ENCODE measurements at places on chromosomes 2 and 18.

GRCh38 chr18:32730620-32731091 is 42.2 kb downstream of the KLHL14 start:
- DNase-seq: no peak

GRCh38 chr18:74499633-74500032 is 3.5 kb downstream of the CNDP2 start:
- DNase-seq: peak; percentile 36

GRCh38 chr18:63617915-63618234 is 26.2 kb downstream of the SERPINB4 start:
- DNase-seq: no peak

- no peak for DNase-seq
Observed at GRCh38 chr2:102027036-102027980, 35.5 kb downstream of the IL1R2 start.

DNA sequence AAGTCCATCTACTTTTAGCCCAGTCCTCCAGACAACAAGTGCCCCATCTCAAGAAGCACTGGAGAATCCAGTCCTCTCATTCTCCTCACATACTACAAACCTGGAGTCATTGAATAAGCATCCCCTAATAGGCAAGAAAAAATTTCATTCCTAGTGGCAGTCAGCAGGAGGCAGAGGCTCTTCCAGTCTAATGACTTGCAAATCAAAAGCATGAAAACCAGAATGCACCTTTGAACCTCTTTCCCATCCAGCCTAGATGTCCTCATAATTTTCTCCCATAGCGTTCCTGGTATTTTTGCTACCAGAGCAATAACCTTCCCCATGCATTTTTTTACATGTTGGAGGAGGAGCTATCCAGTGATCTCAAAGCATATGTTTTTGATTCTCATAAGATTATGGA is 252.6 kb downstream of the TTC32 start:
- DNase-seq: no peak

GRCh38 chr2:237686659-237687136 is 59.3 kb downstream of the LRRFIP1 start:
- DNase-seq: no peak

GRCh38 chr2:21966139-21966538 is 842.4 kb downstream of the TDRD15 start:
- DNase-seq: no peak

Data from anterior cingulate cortex (tissue), 58 donors.